ENCODE measurements at places on chromosomes 11 and 22.

- DNase-seq = no peak
These were observed 6.9 kb downstream of the VWA5A start for GRCh38 chr11:124122123-124122522.

DNA sequence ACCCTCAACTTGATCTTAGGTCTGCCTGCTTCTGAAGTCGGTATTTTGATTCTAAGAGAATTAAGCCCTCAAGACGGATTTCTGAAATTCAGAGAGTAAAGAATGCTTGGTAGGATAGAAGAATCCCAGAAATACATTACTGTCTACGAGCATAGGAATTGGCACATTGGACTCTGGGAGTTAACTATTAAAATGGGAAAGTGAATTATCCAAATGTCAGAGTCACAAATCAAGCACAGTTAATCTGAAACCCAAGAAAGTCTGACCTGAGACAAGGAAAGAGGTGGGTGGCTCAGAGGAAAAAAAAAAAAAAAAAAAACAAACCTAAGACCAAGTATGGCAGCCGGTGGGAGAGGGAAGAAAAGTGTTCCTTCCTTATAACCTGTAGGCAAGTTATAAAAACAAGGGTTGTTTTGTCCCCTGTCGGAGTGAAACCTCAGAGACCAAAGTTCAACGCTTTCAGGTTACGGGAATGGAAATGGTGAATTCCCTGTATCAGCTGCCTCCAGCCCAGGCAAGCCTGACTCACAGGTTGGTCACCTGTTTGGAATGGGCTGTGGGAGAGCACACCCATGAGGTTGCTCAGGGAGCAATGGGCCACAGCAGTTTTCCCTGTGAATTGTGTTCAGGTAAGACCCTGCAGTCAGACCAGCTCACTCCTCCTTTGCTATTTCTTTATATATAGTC is 139.0 kb downstream of the ETS1 start:
- DNase-seq = no peak

DNA sequence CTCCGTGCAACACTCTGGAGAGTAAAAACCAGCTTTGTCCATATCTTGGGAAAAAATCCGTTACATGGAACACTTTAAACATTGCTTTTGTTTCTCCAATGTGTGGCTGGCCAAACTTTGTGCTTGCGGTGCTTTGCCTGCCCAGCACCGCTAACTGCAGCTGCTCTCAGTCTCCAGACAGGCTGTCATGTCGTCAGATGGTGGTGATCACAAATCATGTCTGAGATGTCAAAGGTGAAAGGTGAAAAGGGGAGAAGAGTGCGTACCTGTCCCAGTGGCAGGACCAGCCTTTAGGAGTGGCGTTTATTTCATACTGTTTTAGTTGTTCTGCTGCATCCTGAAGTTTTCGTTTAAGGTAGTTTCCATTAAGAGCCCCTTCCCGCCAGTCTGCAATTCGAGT is 17.1 kb upstream of the AGBL2 start:
- no peak for DNase-seq

DNA sequence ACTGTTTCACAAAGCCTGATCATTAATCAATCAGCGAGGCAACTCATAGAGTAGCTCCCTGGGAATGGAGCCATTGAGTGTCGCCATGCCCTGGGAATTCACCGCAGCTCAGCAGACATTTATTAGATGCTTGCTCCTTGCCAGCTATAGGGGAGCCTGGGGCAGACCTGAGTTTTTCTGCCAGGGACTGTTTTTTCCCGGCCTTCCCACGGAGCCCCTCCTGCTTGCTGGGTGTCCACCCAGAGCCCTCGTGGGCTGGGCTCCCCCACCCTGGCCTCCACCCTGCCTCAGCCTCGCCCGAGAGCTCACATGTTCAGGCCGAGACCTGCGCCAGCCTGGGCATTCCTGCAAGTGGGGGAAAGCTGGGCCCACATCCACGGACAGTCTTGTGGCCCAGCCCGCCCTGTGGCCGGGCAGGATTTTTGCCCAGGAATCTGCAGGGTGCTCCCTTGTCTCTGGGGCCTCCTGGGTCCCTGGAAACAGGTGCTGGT is 64.9 kb downstream of the SMIM38 start:
- DNase-seq = peak; percentile 37

- no peak for DNase-seq
These were observed 15.7 kb upstream of the VPREB1 start for GRCh38 chr22:22228921-22229320.

DNA sequence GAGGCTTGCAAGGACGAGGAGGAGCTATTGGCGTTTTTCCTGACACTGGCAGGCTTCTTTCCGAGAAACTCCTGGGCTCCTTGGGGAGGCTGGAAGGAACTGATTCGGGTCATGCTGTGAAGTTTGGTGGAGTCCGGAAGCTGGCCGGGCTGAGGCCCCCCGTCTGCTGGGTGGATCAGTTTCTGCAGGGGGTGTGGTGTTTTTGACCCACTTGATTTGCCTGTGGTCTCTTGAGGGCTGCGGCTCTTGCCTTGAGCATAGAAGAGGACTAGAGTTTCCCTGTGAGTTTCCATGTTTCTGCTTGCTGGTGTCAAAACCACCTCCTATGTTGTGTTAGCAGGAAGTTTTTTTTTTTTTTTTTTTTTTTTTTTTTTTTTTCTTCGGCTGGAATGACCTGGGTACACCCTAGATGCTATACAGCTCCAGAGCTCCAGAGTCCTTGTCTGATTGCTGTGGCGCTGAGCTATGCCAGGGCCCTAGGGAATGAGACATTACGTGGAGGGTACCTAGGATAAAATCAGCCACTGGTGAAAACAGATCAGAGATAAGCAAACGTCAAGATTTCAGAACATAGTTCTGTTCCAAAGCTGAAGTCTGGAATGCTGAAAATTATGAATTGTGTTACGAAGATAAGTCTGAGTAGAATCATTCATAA is 728 bp downstream of the TBC1D22A start:
- no peak for DNase-seq

Measured in C1 segment of cervical spinal cord (tissue), 14 donors.